ENCODE measurements at places on chromosomes 7 and 10. TPM values are rescaled to one million over a fixed set of nuclear protein-coding genes. Genes with fewer than 3 reads are reported as not detected.

DNA sequence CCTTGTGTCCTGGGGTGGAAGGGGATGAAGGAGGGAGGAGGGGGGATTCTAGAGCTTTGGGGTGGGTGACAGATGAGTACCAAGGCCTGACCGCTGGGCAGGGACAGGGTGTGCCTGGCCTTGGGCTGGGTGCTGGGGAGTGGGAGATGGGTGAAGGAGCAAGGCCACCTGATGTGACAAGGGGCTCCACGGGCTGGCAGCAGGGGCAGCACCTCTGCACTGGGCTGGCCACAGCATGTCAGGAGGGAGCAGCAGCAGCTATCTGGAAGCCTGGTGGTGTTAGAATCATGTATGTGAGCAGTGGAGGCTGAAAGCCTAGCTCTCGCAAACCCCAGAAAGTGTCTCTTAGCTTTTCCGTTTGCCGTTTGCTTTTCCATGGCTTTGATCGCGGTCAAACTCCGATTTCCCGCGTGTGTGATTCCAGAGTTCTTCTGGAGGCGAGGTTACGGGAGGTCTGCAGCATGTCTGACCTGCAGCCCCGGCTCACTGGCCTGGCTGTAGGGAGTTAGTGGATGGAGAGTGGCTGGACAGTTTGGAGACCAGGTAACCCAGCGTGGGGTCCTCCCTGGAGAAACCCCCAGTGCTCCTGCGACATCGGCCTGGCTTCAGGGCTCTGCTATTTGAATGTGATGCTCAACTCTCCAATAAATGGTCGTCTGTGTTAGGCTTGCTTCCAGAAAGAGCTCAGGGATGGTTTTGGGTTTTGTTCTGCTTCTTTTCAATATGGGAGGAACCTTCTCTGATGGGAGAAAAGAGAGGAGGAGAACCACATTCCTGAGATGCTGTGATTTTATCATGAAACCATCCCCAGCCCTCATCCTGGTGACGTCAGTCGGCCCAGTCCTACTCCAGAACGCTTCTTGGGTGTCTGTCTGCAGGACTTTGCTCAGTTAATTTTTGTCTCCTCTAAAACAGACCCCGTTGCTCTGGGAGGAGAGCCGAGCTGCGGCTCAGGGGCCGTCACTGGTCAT lies 105.5 kb downstream of the CUX1 start:
- peak overlapping the region; percentile 78 for H3K27ac ChIP-seq
- peak; percentile 65 for DNase-seq
- no peak overlapping the region for H3K4me3 ChIP-seq
- no peaks in the 10 kb centered on the region for H3K36me3 ChIP-seq
- no peaks in the 10 kb centered on the region for H3K27me3 ChIP-seq
- H3K4me1 ChIP-seq: peaks cover 24% of the 10 kb centered on the region

DNA sequence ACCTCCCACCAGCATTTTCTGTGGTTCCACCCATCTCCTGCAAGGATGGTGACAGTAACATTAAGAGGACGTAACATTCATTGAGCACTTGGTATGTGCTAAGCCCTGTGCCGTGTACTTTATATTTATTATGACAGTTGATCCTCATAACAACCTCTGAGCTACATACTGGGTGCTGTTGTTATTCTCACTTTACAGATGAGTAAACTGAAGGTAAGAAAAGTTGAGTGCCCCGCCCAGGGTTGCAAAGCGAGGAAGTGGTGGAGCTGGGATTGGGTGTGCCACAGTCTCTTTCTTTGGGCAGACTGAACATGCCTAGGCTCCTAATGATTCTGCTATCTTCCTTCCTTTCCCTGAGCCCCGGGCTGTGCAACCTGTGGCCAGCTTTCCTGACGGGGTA lies 107.4 kb downstream of the SH3PXD2A start:
- no peak overlapping the region for H3K27ac ChIP-seq
- H3K27me3 ChIP-seq: no peaks in the 10 kb centered on the region
- no peaks in the 10 kb centered on the region for H3K36me3 ChIP-seq
- no peaks in the 10 kb centered on the region for H3K4me1 ChIP-seq

DNA sequence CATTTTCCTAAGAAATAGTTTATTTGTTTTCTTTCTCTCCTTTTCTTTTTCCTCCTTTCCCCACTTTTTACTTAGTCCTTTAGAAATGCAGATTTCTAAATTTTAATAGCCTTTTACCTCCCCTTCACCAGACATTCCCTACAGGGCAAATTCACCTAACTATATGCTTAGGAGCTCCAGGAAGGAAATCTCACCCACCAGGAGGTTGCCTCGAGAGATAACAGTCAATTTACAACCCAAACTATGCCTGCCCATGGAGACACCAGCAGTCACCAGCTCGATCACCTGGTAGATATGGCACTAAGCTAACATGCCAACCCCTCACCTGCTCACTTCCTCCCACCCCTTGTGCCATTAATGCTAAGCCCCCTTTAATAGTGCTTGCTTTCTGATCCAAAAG lies 25.2 kb upstream of the CREB3L2 start:
- H3K4me1 ChIP-seq: no peaks in the 10 kb centered on the region
- no peak overlapping the region for H3K27ac ChIP-seq
- no peak for DNase-seq
- H3K36me3 ChIP-seq: no peaks in the 10 kb centered on the region
- no peaks in the 10 kb centered on the region for H3K27me3 ChIP-seq

DNA sequence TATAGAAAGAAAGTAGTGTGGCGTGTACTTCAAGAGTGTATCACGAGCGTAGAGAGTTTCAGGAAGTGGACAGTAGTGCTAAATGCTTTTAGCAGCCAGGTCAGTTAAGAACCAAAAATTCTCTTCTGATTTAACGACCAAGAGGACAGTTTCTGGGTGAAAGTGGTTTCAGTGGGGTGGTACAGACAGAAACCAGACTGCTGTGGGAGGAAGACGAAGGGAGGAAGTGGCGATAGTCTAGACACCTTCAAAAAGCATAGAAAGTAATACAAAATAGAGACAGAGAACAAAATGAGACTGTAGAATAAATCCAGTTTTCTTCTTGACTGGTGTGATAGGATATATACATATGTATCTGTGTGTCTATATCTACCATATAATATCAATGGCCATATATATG lies 93.5 kb downstream of the MBL2 start:
- H3K4me1 ChIP-seq: no peaks in the 10 kb centered on the region
- DNase-seq: no peak
- H3K27ac ChIP-seq: no peak overlapping the region
- H3K36me3 ChIP-seq: no peaks in the 10 kb centered on the region

DNA sequence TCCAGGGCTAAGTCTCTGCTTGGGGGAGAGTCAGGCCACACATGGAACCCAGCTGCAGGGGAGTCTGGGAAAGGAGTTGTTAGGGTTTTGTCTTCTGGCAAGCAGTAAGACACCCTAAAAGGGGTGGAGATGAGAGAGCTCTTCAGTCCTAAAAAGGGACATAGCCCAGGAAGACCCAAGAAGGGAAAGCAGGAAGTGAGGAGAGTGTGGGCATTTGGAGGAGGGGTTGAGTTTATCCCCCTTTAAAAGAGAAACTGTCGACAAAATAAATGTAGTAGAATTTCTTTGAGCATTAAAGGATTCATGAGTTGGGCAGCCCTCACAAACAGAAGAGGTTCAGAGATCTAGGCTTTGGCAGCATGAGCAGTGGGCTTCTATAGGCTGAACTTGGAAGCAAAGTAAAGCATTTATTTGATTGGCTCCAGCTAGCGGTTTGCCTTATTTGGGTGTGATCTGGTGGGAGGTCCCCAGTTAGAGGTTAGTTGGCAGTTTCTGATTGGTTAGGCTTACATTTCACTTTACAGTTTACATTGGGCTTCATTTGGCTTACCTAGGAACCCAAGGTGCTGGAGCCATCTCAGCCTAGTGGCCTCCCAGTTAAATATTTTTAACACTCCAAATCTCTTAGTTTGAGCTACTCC lies 246.7 kb downstream of the CAMK1D start:
- H3K36me3 ChIP-seq: no peaks in the 10 kb centered on the region
- no peak for DNase-seq
- no peak overlapping the region for H3K27ac ChIP-seq
- no peak overlapping the region for H3K4me3 ChIP-seq
- no peaks in the 10 kb centered on the region for H3K27me3 ChIP-seq
- no peaks in the 10 kb centered on the region for H3K4me1 ChIP-seq

SPRN gene
- 0.41 TPM for total RNA-seq

EBF3 gene
- total RNA-seq: 4.3 TPM

TMEM273 gene
- 17.8 TPM for total RNA-seq

MMD2 gene
- not detected for total RNA-seq
